ENCODE measurements at places on chromosomes 7 and 10. TPM values are rescaled to one million over a fixed set of nuclear protein-coding genes. Genes with fewer than 3 reads are reported as not detected.

ARMC3 gene
- 0.44 TPM for total RNA-seq

CALML5 gene
- total RNA-seq, result not detected

DNA sequence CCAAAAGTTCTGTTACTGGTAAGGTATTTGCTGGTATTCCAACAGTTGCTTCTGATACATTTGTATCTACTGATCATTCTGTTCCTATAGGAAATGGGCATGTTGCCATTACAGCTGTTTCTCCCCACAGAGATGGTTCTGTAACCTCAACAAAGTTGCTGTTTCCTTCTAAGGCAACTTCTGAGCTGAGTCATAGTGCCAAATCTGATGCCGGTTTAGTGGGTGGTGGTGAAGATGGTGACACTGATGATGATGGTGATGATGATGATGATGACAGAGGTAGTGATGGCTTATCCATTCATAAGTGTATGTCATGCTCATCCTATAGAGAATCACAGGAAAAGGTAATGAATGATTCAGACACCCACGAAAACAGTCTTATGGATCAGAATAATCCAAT is 131.0 kb downstream of the AASS start:
- H3K27ac ChIP-seq, result no peak overlapping the region
- no peak for DNase-seq
- no peaks in the 10 kb centered on the region for H3K27me3 ChIP-seq
- H3K36me3 ChIP-seq, result no peaks in the 10 kb centered on the region

OPTN gene
- total RNA-seq, result 62.1 TPM

GRCh38 chr10:70504521-70505358 is 26.2 kb downstream of the PALD1 start:
- DNase-seq, result no peak
- no peaks in the 10 kb centered on the region for H3K36me3 ChIP-seq

DNA sequence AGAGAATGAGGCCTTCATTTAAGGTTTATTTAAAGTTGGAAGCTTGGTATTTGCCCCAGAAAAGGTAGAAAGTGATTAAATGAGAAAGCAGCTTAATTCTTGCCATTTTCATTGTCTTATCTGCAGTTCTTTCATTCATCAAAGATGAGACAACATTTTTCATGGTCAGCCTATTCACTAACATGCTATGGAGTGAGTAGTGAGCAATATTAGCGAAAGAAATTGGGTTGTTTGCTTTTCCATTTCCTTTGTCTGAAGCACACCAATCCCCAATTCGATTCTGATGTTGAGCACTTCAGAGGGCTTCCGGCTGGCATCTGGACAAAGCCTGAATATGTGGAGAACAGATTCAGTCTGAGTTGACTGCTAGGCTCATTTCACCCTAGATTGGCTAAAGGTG is 317.2 kb downstream of the BBS9 start:
- no peak overlapping the region for H3K27ac ChIP-seq
- H3K4me1 ChIP-seq, result no peaks in the 10 kb centered on the region
- H3K4me3 ChIP-seq, result no peak overlapping the region
- no peak for DNase-seq

GRCh38 chr7:22935269-22935668 is 78.7 kb downstream of the HYCC1 start:
- H3K4me1 ChIP-seq, result no peaks in the 10 kb centered on the region
- H3K4me3 ChIP-seq, result no peak overlapping the region
- no peak overlapping the region for H3K27ac ChIP-seq
- DNase-seq, result no peak
- no peaks in the 10 kb centered on the region for H3K36me3 ChIP-seq
- H3K27me3 ChIP-seq, result no peaks in the 10 kb centered on the region

Data from tibial nerve (tissue), 4 donors.